ENCODE measurements at places on chromosomes 7 and 10.
A peak's percentile ranks its signal among the peaks of the same experiment; 100 is the strongest.

- H3K27me3 ChIP-seq, result no peaks in the 10 kb centered on the region
- no peak overlapping the region for H3K4me3 ChIP-seq
- H3K4me1 ChIP-seq, result peaks cover 11% of the 10 kb centered on the region
- H3K36me3 ChIP-seq, result no peaks in the 10 kb centered on the region
- DNase-seq, result no peak
Measured at GRCh38 chr7:55350281-55350680, 14.9 kb upstream of the LANCL2 start.

- no peak overlapping the region for H3K27ac ChIP-seq
- H3K4me1 ChIP-seq, result no peaks in the 10 kb centered on the region
- peaks cover 10% of the 10 kb centered on the region for H3K27me3 ChIP-seq
- DNase-seq, result no peak
- H3K36me3 ChIP-seq, result no peaks in the 10 kb centered on the region
Measured at GRCh38 chr10:71651928-71652327, 67.7 kb downstream of the C10orf105 start.

DNA sequence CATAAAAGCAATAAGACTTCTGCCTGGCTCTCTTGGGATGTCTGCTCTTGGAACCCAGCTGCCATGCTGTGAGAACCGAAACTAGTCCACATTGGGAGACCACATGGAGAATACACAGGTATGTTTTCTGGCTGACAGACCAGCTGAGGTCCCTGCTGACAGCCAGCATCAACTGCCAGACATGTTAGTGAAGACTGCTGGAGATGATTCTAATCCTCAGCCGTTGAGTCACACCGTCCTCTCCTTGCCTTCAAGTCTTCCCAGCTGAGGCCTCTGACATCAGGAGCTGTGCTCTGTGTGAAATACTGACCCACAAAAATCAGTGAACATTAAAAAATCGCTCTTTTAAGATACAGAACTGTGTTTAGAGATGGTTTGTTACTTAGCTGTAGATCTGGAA lies 36.9 kb upstream of the AGR2 start:
- DNase-seq, result peak; percentile 68
- peaks cover 28% of the 10 kb centered on the region for H3K4me1 ChIP-seq
- H3K27ac ChIP-seq, result no peak overlapping the region
- no peaks in the 10 kb centered on the region for H3K27me3 ChIP-seq

DNA sequence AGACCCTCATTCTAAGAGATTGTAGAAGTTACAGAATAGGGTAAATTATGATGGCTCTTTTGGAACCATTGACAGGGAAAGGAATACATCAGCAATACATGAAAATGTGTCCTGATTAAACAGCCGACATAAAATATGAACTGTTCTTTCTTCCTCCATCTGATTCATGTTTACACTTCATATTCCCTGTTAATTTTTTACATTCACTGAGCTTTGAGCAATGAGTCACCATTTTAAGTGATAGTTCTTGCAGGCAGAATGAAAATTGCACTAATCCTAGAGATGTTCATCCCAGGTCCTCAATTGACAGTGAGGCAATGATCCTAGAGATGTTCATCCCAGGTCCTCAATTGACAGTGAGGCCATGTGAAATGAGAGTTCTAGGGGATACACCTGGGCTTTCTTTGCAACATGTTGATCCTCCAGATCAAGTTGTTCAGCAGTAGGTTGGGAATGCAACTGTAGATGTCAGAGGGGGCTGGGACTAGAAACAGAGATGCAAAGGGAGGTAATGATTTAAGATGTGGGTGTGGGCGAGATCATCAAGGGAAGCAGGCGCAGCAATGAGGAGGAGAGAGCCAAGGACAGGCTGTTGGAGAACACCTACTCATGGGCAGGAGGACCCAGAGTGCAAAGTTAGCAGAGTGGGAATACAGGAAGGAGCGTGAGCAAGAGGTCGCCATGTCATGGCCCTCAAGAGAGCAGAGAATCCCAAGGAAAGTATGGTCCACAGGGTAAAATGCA lies 138.7 kb downstream of the ZNF365 start:
- peak; percentile 52 for DNase-seq
- H3K4me1 ChIP-seq, result peaks cover 18% of the 10 kb centered on the region
- no peaks in the 10 kb centered on the region for H3K36me3 ChIP-seq
- H3K27me3 ChIP-seq, result no peaks in the 10 kb centered on the region
- no peak overlapping the region for H3K27ac ChIP-seq
- H3K4me3 ChIP-seq, result no peak overlapping the region

GRCh38 chr7:38160003-38160571 lies 18.0 kb upstream of the STARD3NL start:
- 0 out of 2 replicates have a peak, but pooled peaks cover 3% of the 10 kb centered on the region for H3K27me3 ChIP-seq
- no peaks in the 10 kb centered on the region for H3K36me3 ChIP-seq
- no peak overlapping the region for H3K27ac ChIP-seq
- no peaks in the 10 kb centered on the region for H3K4me1 ChIP-seq
- no peak overlapping the region for H3K4me3 ChIP-seq
- no peak for DNase-seq

DNA sequence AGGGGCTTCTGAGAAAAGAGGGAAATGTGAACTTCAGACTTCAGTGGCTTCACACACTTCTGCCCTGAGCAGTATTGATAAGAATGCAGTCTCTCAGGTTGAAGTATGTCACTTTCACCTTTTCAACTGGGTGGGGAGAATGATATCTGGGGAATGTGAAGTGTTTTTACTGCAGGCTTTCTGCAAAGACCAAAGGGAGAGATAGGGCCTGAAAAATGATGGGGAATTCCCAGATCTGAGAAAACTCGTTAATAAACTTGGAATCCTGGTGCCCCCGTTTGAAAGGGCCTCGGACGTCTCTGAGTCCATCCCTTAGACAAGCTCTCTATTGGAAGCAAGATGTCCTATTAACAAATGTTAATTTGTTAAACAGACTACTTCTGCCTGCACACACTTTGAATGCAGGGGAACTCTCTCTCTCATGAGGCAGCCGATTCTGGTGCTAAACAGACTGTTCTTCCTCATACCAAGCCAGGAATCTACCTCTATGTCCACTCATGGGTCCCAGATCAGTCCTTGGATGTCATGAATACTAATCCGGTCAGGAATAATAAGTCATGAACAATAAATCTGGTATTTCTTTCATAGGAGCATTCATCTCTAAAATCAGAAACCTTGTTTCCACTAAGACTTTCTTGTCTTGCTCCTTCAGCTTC lies 193.6 kb downstream of the JCAD start:
- H3K27ac ChIP-seq, result no peak overlapping the region
- no peaks in the 10 kb centered on the region for H3K36me3 ChIP-seq
- H3K27me3 ChIP-seq, result peaks cover 36% of the 10 kb centered on the region
- no peak overlapping the region for H3K4me3 ChIP-seq
- no peak for DNase-seq
- H3K4me1 ChIP-seq, result peaks cover 19% of the 10 kb centered on the region

DNA sequence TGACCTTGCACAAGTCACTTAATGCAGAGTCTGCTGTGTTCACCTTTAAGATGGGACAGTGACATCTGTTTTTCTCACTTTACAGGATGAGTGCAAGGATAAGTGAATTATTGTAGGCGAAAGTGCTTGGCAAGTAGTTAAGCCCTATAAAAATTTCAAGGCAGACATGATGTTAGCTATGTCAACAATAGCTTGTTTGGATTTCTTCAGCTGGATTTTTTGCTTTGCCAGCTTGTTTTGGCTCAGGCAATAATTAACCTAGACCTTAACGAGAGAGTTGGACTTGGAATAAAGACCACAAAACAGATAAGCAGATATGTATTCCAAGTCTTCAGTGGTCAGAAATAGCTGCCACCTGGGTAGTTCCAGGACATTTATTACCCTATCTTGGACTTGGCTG lies 255.2 kb downstream of the ARL4A start:
- no peaks in the 10 kb centered on the region for H3K4me1 ChIP-seq
- no peak for DNase-seq
- H3K36me3 ChIP-seq, result no peaks in the 10 kb centered on the region
- H3K27ac ChIP-seq, result no peak overlapping the region

GRCh38 chr10:22681783-22682183 lies 32.6 kb downstream of the PIP4K2A start:
- H3K36me3 ChIP-seq, result no peaks in the 10 kb centered on the region
- H3K4me1 ChIP-seq, result peaks cover 45% of the 10 kb centered on the region
- peak; percentile 90 for DNase-seq

DNA sequence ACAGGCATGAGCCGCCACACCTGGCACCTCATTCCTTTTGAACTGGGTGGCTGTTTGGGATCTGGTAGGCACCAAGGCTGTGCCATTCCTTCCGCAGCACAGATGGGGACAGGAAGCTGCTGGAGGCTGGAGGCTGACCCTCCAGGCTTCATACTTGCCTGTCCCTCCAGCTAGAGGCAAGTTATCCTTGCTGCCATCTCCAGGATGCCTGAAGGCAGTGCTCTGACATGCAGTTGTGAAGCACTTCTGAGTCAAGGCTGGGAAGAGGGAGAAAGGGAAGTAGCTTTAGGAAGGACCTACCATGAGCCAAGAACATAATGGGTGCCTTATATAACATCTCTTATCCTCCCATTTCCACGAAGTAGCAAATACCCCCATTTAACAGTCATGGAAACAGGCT lies 9.5 kb downstream of the MARVELD1 start:
- no peak overlapping the region for H3K4me3 ChIP-seq
- no peaks in the 10 kb centered on the region for H3K27me3 ChIP-seq
- H3K36me3 ChIP-seq, result peaks cover 6% of the 10 kb centered on the region
- DNase-seq, result peak; percentile 21

DNA sequence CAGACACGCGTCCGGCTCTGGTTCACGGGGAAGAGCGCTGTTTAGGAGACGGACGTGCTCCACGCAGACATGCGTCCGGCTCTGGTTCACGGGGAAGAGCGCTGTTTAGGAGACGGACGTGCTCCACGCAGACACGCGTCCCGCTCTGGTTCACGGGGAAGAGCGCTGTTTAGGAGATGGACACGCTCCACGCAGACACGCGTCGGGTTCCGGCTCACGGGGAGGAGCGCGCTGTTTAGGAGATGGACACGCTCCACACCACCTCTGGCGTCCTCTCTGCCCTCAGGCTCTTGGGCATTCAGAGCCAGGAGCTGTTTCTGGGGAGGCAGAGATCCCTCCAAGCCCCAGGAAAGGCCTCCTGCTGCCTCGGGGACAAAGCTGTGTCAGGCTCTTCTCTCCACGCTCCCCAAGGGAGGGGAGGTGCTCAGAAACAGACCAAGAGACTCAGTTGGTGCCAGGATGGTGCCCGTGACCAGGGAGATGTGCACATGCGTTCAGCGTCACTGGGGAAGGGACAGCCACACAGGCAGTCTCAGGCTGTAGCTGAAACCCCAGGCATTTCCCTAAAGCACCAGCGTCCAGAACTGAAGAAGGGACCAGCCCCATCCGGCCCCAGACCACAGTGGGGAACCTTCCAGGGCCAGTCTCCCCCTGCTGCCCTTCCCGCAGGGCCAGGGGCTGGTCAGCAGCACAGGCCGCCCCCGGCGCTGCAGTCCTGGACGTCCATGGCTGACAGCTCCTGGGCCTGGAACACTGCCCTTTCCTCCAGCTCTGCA lies 175.6 kb downstream of the ELFN1 start:
- no peaks in the 10 kb centered on the region for H3K27me3 ChIP-seq
- H3K4me3 ChIP-seq, result no peak overlapping the region
- H3K4me1 ChIP-seq, result no peaks in the 10 kb centered on the region
- H3K36me3 ChIP-seq, result no peaks in the 10 kb centered on the region
- no peak overlapping the region for H3K27ac ChIP-seq
- DNase-seq, result no peak

DNA sequence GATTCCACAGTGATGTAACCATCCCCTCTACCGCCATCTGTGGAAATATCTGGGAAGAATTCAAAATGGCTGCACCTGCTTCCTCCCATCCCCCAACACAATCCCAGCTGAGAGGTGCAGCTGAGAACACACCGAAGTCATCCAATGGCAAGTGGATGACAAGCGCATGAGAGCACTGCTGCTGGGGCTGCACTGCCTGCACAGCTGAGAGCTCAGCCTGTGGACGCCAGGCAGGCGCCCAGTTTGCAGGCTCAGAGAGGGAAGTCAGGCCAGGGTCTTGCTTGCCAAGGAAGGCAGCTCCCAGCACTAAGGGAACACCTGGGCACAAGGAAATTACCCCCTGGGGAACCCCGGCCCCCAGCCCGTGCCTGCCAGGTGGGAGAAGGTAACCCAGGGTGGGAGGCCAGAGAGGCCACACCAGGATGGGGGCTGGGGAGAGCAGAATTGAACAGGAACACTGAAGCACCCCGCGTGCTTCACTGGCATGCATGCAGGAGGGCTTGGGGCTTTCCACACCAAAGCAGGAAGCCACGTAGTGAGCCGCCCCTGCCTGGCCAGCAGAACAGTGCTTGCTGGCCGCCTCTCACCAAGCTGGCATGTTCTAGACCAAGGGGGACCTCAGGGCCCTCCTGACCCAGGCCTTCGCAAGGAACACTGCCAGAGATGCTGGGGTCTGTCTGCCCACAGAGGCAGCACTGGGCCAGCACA lies 46.2 kb downstream of the FAM53B start:
- H3K4me1 ChIP-seq, result no peaks in the 10 kb centered on the region
- H3K36me3 ChIP-seq, result no peaks in the 10 kb centered on the region
- peak; percentile 14 for DNase-seq
- H3K4me3 ChIP-seq, result no peak overlapping the region

DNA sequence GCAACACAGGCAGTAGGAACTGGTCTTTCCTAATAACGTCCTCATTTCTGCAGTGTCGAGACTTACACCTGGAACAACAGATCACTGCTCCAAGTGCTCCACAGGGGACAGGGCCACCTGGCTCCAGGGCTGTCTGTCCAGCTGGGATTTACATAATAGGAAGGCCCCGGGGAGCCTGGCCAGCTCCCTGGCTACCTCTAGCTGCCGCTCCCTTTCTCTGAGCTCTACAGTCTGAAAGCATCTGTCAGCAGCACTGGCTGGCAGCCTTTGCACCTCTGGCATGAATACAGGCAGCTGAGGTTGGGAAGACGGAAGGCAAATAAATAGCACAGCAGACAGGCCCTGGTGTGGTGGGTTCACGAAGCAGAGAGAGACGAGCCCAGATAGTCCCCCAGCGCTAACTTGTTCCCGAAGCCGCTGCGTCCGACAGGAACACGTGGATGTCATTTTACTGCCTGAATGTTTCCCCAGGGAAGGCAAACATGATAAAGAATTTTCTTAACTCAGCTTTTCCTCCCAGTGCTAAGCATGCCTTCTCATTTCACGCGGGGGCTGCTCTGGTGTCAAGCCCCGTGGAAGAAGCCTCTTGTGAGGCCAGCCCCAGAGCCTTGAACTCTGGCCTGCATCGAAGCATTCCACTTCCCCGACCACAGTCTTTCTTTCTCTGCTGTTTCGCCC lies 105.4 kb downstream of the ITIH5 start:
- DNase-seq, result peak; percentile 45
- peaks cover 21% of the 10 kb centered on the region for H3K27me3 ChIP-seq
- no peak overlapping the region for H3K27ac ChIP-seq
- H3K4me1 ChIP-seq, result no peaks in the 10 kb centered on the region

DNA sequence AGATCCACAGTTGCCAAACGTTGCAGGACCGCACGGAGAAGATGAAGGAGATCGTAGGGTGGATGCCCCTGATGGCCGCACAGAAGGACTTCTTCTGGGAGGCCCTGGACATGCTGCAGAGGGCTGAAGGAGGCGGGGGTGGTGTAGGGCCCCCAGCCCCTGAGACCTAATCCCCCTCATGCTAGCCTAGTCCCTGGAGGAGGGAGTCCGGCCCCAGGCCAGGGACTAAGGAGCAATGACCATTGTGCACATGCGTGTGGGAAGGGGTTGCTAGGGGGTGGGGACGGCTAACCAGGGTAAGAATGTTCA lies 1.5 kb upstream of the PCOLCE start:
- DNase-seq, result no peak
- no peaks in the 10 kb centered on the region for H3K27me3 ChIP-seq
- H3K4me3 ChIP-seq, result no peak overlapping the region

GRCh38 chr10:77204171-77204570 lies 433.4 kb downstream of the KCNMA1 start:
- no peaks in the 10 kb centered on the region for H3K36me3 ChIP-seq
- DNase-seq, result no peak
- H3K27ac ChIP-seq, result no peak overlapping the region
- no peak overlapping the region for H3K4me3 ChIP-seq
- H3K4me1 ChIP-seq, result no peaks in the 10 kb centered on the region
- no peaks in the 10 kb centered on the region for H3K27me3 ChIP-seq
